ENCODE measurements at places on chromosomes 7 and 10.

DNA sequence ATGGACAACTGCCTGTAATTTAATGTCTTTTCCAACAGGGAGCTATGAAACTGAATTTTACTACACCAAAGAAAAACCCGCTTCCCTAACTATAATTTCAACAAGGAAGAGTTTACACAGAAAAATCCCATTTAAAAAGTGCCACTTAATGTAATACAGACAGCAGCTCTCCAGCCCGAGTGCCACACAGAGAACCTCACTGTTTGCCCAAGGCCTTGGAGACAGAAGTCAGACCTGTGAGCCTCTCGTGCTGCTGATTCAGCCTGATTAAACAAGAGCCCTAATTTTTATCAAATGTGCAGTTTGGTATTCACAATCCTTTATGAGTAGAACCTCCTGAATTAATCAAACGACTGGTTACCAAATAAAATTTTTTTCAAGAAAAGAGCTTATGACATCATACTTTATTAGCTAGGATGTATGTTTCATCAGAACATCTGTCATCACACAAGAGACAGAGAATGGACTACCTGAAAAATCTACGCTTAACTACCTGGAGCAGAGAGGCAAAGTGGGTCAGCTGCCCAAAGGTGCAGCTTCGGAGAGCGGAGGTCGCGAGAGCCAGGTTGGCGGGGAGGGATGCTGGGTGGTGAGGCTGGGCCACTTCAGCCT is 543.6 kb downstream of the SDK1 start:
- DNase-seq, result no peak

GRCh38 chr7:133601617-133602016 is 348.7 kb downstream of the EXOC4 start:
- peak; percentile 34 for DNase-seq

- DNase-seq, result no peak
These were observed 9.1 kb upstream of the DMBT1 start for GRCh38 chr10:122551450-122551849.

DNA sequence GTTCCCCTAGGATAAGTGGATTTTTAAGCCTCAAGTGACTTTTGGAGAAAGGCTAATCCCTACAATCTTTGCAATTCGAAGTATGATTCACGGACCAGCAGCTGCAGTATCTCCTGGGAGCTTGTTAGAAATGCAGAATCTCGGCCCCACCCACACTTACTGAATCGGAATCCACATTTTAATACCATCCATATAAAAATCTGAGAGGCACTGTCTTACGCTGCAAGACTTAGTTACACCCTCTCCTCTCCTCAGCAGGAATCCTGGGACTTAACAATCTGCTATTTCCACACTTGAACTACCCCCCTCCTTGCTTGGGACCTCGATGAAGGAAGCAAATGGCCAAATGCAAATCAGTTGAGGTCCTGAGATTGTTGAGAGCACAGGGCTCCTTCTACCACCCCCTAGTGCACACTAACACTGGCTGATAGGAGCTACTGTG is 21.0 kb downstream of the ITPRIP start:
- no peak for DNase-seq

DNA sequence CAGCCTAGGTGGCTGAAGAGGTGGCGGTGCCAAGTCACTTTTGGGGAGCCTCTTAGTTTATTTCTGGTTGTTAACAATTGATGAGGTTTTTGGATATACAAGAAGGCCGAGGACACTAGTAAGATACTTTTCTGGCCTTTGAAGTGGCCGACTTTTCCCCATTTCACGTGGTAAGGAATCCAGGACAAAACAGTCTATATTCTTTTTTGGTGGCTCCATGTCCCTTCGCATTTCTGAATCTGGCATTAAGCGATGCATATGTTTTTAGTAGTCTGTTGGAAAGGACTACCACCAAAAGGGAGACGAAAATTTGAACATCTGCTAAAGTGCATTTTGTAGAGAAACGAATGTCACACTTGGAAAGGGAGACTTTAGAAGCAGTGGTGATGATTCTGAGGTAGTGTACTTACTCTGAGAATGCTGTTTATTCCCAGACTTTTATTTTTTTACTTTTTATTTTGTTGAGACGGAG is 1.5 kb downstream of the MLLT10 start:
- DNase-seq, result no peak

- DNase-seq, result peak; percentile 56
These were observed at the start of gene KCNMA1 for GRCh38 chr10:77637532-77638320. Gene KCNMA1, minus strand, starts transcription at chr10:77637808.

DNA sequence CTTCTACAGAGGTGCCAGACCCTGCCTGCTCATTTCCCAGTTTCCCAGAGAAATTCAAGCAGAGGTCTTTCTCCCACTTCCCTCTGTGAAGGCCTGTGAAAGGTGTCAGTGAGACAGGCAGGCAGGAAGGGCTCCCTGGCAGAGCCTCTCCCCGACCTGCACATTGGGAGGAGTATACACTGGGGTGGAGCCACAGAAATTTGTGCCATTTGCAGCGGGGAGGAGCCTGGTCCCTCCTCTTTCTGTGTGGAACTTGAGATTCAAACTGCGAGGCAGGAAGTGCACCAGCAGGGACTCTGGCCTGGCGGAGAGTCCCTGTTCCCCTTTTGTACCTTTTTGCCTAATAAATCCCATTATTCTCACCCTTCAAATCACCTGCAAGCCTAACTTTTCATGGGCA is 54.6 kb upstream of the OPN4 start:
- no peak for DNase-seq

Measured in NCI-H2171 treated with DMSO at 0.1 percent for 48 hours (cell line).